Glutamatergic neuron (in vitro differentiated cells): ENCODE measurements at places on chromosomes 1 and 21. TPM values are rescaled to one million over a fixed set of nuclear protein-coding genes. Genes with fewer than 3 reads are reported as not detected.

- no peaks in the 10 kb centered on the region for H3K4me1 ChIP-seq
- no peak overlapping the region for H3K4me3 ChIP-seq
- no peak for DNase-seq
- H3K27me3 ChIP-seq = peaks cover 2% of the 10 kb centered on the region
- no peaks in the 10 kb centered on the region for H3K36me3 ChIP-seq
Observed at GRCh38 chr1:160437432-160438316, 37.3 kb downstream of the VANGL2 start.

DNA sequence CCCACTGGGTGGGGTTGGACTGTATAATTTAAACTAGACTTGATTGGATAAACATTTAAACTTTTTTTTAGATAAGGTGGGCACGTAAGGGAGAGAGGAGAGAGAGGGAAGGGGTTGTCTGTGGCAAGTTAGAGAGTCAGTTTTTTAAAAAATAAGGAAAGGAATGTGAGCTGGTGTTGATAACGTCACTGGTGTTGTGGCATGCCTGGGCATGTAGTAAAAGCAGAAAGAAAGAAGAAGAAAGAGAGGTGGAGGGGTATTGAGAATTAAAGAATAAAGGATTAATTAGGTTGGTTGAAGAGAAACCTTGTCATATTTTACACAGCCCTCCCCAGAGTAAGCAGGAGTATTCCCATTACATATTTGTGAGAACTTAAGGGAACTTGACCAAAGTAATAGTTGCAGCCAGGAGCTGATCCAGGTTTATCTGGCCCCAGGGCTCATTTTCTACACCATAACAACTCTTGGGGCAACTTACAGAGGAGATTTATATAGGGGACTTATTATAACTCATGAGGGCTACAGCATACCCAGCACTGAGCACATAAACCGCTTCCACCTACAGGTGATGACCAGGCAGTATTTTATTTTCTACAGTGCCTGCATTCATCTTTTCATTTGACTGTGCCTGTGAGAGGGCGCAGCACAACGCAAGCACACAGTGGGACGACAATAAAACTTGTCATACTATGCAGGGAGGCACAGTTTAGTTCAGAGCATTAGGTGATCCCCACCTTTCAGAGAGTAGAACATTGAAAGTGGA, 70.2 kb downstream of the CCDC30 start:
- H3K27ac ChIP-seq = no peak overlapping the region
- H3K36me3 ChIP-seq = peaks cover 4% of the 10 kb centered on the region
- no peak for DNase-seq
- H3K4me1 ChIP-seq = no peaks in the 10 kb centered on the region
- no peaks in the 10 kb centered on the region for H3K27me3 ChIP-seq

DNA sequence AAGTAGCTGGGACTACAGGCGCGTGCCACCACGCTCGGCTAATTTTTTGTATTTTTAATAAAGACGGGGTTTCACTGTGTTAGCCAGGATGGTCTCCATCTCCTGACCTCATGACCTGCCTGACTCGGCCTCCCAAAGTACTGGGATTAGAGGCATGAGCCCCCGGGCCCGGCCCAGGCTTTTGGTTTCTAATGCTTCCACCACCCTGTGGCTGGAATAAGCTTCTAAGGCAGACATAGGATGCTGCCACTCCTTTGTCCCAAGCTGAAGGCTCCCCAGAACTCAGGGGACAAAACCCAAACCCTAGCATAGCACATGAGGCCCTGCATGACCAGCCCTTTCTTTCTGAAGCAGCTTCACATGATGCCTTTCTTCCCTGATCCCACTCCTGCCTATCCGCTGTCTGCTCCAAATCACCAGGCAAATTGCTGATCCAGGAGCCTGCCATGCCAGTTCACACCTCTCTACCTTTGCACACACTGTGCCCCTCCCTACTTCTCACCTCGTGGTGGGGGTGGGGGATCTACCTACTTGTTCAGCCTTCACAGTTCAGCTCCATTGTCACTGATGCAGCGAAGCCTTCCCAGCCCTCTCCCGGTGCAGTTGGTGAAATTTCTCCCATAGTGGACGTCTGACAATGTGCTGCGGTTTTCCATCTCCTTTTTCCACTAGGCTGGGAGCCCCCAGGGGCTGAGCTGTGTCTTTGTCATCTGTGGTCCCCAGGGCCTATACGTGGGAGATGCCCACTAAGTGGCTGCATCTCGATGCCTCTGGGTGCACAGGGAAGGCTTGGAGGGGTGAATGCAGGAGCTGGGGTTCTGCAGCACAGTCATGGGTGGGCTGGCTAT, 6.9 kb downstream of the PTPRU start:
- H3K36me3 ChIP-seq = peaks cover 4% of the 10 kb centered on the region
- DNase-seq = no peak
- peaks cover 9% of the 10 kb centered on the region for H3K27me3 ChIP-seq
- H3K4me1 ChIP-seq = peaks cover 23% of the 10 kb centered on the region
- H3K27ac ChIP-seq = no peak overlapping the region

GRCh38 chr1:208980605-208981004, 602.9 kb upstream of the CAMK1G start:
- H3K27ac ChIP-seq = no peak overlapping the region
- no peak overlapping the region for H3K4me3 ChIP-seq
- no peak for DNase-seq
- no peaks in the 10 kb centered on the region for H3K27me3 ChIP-seq

Gene CELA2B
- not detected for total RNA-seq

- no peak overlapping the region for H3K27ac ChIP-seq
- DNase-seq = no peak
- peaks cover 6% of the 10 kb centered on the region for H3K27me3 ChIP-seq
- H3K4me1 ChIP-seq = peaks cover 5% of the 10 kb centered on the region
Observed at GRCh38 chr1:26822737-26823395, 3.6 kb upstream of the ZDHHC18 start.

DNA sequence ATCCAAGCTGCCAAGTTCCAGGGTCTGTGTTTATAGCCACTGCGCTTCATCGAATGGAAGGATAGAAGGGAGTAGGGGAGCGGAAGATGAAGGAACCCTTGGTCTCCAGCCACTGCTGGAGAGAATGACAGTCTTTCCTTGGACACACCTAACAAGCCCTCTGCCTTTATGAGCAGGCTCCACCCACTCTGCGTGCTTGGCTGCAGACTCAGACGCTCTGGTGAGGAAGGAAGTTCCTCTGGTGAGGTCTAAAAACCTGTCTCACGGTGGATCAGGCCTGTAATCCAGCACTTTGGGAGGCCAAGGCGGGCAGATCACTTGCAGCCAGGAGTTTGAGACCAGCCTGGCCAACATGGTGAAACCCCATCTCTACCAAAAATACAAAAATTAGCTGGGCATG, 55.4 kb downstream of the MATN1 start:
- no peak for DNase-seq
- H3K4me1 ChIP-seq = peaks cover 29% of the 10 kb centered on the region
- H3K27me3 ChIP-seq = peaks cover 13% of the 10 kb centered on the region
- H3K36me3 ChIP-seq = no peaks in the 10 kb centered on the region
- peak overlapping the region; percentile 59 for H3K4me3 ChIP-seq
- H3K27ac ChIP-seq = no peak overlapping the region

DNA sequence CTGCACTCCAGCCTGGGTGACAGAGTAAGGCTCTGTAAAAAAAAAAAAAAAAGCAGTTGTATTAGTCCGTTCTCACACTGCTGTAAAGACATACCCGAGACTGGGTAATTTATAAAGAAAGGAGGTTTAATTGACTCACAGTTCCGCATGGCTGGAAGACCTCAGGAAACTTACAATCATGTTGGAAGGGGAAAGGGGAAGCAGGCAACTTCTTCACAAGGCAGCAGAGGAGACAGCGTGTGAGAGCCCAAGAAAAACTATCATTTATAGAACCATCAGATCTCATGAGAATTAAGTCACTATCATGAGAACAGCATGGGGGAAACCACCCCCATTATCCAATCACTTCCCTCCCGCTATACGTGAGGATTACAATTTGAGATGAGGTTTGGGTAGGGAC, 151.7 kb upstream of the NR5A2 start:
- H3K27me3 ChIP-seq = no peaks in the 10 kb centered on the region
- no peak for DNase-seq
- H3K4me1 ChIP-seq = no peaks in the 10 kb centered on the region
- no peaks in the 10 kb centered on the region for H3K36me3 ChIP-seq

Gene TNNT2
- not detected for total RNA-seq

Gene CYP4Z1
- not detected for total RNA-seq

Gene RNF186
- not detected for total RNA-seq

DNA sequence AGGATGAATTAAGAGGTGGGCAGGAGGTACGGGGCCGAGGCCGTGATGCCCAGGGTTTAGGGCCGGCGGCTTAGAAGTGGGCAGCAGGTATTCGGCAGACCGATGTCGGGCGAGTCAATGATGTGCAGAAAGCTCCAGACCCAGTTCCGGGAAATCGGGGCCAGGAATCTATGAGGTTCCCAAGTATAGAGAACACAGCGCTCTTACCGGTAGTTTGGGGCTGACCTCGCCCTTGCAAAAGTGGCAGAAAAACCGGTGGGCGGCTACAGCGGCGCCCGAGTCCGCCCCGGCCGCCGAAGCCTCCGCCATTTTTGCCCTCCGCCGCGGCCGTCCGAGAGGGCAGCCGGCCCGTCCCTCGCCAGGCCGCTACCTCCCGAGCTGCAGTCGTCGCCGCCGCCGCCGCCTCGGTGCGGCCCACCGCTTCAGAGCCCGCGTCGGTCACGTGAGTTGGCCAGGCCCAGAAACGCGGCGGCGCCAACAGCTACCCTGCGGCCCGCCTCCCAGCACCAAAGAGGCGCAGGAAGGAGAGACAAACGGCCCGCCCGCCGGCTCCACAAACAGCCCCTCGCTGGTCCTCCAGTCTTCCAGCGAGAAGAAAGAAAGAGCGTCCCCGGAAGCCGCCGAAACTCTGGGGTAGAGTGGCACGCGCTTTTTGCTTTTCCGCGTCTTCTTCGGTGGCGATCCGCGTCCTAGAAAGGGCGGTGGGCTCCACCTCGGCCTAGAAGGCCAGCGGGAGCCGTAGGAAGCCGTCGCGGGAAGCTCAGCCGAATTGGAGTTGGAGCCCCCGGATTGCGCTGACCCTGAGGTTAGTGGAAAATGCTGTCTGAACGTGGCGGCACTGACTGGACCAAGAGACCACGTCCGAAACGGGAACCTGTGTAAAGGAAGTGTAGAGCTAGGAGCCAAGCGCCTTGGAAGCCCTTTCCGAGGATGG, at the start of the genes POLR3C and RNF115:
TSS of gene POLR3C (plus strand) at position 636 of the 934 bp plus-strand sequence. CDS start 1,577 bp downstream, outside the sequence.
TSS of gene RNF115 (minus strand) at position 531 of the 934 bp plus-strand sequence. CDS start at position 309, 222 bp downstream.
- DNase-seq = peak; percentile 93
- peaks cover 2% of the 10 kb centered on the region for H3K27me3 ChIP-seq
- H3K4me3 ChIP-seq = peak within 1 kb of the TSS; percentile 99
- H3K36me3 ChIP-seq = no peaks in the 10 kb centered on the region
- no peaks in the 10 kb centered on the region for H3K4me1 ChIP-seq

Gene TMPRSS15
- not detected for total RNA-seq

Gene CELA3A
- not detected for total RNA-seq

DNA sequence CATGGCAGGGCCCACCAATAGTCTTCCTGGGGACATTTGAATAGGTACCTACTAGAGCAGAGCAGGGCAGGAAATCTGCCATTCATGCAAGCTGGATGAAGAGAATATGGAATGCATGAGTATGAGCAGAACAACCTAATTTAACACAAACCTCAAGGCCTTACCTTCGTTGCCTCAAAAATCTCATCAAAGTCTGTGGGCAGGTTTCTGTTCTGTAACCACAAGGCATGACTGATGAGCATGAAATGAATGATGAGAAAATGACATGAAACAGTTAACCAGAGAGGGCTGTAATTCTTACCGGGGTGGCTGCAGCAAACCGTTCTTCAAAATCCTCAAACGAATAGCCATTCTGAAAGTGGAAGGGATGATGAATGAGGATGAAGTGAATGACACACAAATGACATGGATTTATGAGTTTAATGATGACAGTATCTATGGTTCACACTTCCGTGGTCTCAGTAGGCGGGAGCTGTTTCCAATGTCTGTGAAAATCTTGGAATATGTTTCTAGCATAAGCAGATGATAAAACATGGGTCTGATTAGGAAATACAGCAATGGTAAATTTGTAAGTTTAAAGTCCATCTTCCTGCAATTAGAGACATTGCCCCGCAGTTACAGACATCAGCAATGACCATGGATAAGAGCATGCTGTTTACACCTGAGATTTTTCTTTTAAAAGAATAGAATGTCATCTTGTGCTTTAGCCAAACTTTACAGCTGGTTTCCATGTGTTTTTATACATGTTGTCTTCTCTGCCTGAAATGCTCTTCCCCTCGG, 67.6 kb upstream of the C8B start:
- no peak overlapping the region for H3K27ac ChIP-seq
- H3K4me3 ChIP-seq = no peak overlapping the region
- H3K4me1 ChIP-seq = no peaks in the 10 kb centered on the region
- H3K27me3 ChIP-seq = no peaks in the 10 kb centered on the region
- H3K36me3 ChIP-seq = peaks cover 4% of the 10 kb centered on the region

Gene IVL
- not detected for total RNA-seq

- no peak for DNase-seq
- H3K27ac ChIP-seq = peak overlapping the region; percentile 66
- peaks cover 10% of the 10 kb centered on the region for H3K36me3 ChIP-seq
- H3K4me3 ChIP-seq = no peak overlapping the region
- peaks cover 22% of the 10 kb centered on the region for H3K27me3 ChIP-seq
Observed at GRCh38 chr1:7670334-7671145, 100.6 kb upstream of the VAMP3 start.

Gene AZIN2
- total RNA-seq = 7.0 TPM

- no peak overlapping the region for H3K4me3 ChIP-seq
- peaks cover 23% of the 10 kb centered on the region for H3K4me1 ChIP-seq
- peaks cover 2% of the 10 kb centered on the region for H3K27me3 ChIP-seq
- H3K27ac ChIP-seq = peak overlapping the region; percentile 94
- peaks cover 4% of the 10 kb centered on the region for H3K36me3 ChIP-seq
Observed at GRCh38 chr1:117046781-117047180, 13.3 kb upstream of the TTF2 start.

Gene S100A6
- 41.9 TPM for total RNA-seq
